Stimulated activated CD8-positive, alpha-beta memory T cell treated with anti-CD3 and anti-CD28 coated beads, Interleukin-7, amount 100 ng/mL, for 1 hour (primary cell): ENCODE measurements at places on chromosomes 3 and 15.

- no peak for DNase-seq
Observed at GRCh38 chr3:126287171-126287535, 70.1 kb downstream of the KLF15 start.

- no peak for DNase-seq
Observed at GRCh38 chr3:109364088-109364487, 26.7 kb upstream of the DPPA4 start.

DNA sequence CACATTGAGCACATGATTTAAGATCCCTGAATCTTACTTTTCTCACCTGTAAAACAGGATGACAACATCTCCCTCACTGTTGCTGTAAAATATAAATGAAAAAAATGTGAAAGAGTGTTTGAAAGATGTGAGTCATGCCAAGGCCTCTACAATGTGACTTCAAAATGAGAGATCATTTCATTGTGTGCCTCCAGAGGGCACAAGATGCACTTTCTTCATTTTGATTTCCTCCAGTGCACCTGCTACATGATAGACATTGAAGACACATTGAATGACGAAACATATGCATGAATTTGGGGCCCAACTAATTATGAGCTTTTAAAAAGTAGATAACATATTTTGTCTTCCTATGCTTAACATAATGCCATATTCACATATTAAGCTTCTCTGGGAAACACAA is 170.3 kb downstream of the MOBP start:
- no peak for DNase-seq

DNA sequence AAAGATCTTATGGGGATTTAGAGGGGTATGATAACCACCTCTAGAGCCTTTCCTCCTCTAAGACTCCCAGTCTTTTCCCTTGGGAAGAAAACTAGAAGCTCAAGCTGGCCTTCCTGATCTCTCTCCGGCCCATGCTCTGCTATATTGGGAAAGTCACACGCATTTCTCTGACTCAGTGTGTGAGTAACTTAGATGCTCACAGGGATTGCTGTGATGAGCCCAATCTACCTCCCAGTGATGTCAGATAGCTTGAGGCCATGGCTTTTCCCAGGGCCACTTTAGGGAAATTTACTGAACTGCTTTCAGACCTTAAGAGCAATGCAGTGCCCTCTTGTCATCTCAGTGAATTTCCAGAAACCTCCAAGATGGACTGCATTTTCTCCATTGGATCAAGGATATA is 8.6 kb upstream of the ST8SIA2 start:
- DNase-seq: no peak

- no peak for DNase-seq
Observed at GRCh38 chr3:29324180-29324651, 43.3 kb downstream of the RBMS3 start.

GRCh38 chr15:68930268-68931022 is at the start of gene SPESP1:
Gene SPESP1, plus strand, starts transcription at chr15:68930525. Its CDS starts 129 bp downstream, at chr15:68930654.
- no peak for DNase-seq

DNA sequence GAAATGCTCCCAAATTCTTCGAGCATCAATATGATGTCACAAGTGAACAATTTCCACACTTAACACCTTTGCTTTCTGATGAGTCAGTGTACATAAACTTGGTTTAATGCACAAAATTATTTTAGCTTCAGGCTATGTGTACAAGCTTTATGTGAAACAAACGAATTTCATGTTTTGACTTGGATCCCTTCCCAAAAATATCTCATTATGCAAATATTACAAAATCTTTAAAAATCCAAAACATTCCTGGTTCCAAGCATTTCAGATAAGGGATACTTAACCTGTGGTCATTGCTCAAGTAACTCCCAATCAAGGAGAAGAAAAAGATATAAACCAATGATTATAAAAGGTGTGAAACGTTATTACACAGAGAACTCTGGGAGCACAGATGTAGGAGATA is 25.2 kb downstream of the RAB5A start:
- no peak for DNase-seq

DNA sequence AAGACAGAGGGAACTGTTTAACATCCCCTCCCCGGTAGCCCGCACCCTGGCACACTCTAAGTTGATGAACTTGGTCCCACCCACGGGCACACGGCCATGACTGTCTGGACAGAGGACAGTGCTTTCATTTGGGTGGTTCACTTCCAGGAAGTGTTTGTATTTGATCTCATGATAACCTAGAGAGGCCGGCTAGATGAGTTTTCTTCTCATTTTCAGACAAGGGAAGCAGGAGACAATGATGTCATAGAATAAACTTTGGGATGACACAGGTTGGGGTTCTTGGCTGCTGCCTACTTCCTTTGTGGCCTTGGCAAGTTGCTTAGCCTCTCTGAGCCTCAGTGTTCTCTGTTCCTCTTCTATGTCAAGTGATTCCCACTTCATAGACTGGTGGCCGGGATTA is 16.1 kb upstream of the LYSMD4 start:
- no peak for DNase-seq

GRCh38 chr15:97902140-97902780 is 58.2 kb upstream of the ARRDC4 start:
- no peak for DNase-seq

GRCh38 chr15:31062911-31063310 is 38.6 kb downstream of the TRPM1 start:
- no peak for DNase-seq
